Tibial artery (tissue), 4 donors: ENCODE measurements at places on chromosomes 3 and 15.

DNA sequence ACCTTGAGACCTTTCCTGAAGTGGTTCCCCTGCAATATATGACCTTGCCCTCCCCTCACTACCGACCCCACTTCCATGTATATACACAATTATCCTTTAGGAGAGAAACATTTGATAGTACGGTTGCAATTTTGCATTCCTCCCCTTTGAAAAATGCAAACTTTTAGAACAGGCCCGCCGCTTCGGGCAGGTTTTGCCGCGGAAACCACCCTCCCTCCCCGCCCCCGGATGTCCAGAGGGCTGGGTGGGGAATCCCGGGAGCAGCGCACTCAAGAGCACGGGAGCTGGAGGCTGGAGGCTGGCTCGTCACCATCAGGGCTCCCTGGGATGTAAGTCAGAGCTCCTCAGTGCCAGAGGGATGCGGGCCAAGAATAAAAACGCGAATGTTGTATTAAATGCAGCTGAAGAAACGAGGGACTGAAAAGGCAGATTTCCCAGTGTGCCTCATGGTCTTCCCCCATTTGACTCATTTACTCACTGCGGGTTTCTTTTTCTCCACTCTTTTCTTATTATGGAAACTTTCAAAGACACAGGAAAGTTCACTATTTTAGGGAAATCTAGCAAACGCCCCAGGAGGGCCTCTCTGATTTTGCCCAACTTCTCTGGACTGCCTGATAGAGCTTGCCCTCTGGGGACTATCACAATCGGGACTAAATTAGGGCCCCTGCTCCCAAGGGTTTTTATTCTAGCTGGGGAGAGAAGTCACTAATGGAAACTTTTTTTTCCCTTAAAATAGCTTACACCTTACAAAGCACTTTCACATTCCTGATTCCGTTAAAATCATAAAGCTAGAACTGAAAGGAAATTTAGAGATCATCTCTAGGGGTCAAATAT, 2.9 kb upstream of the USP3 start:
- no peaks in the 10 kb centered on the region for H3K36me3 ChIP-seq
- H3K27me3 ChIP-seq: peaks cover 7% of the 10 kb centered on the region
- H3K4me1 ChIP-seq: peaks cover 36% of the 10 kb centered on the region
- peak overlapping the region; percentile 47 for H3K4me3 ChIP-seq

- H3K36me3 ChIP-seq: no peaks in the 10 kb centered on the region
- no peak overlapping the region for H3K27ac ChIP-seq
- H3K4me3 ChIP-seq: no peak overlapping the region
- DNase-seq: no peak
- H3K27me3 ChIP-seq: peaks cover 78% of the 10 kb centered on the region
These were observed 19.9 kb downstream of the WNT7A start for GRCh38 chr3:13860001-13860400.

DNA sequence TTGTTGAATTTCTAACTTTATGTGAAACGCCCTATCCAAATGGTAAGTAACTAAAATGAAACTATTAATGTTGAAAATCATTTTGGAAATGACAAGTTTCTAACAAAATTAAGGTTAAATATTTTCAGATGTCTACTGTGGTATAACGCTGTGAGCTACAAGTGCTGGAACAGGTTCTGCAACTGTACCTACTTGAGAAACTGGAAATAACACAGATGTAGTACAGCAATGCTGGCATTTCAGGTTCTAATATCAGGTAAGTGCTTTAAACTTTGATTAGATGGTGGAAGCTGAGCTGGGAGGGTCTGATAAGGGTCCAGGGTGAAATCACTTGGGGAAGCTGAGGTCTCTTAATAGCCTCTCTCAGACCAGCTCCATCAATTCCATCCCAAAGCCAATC, 315.1 kb downstream of the STXBP5L start:
- no peak overlapping the region for H3K27ac ChIP-seq
- H3K36me3 ChIP-seq: no peaks in the 10 kb centered on the region
- no peaks in the 10 kb centered on the region for H3K27me3 ChIP-seq
- no peak overlapping the region for H3K4me3 ChIP-seq

- H3K36me3 ChIP-seq: no peaks in the 10 kb centered on the region
- H3K27ac ChIP-seq: no peak overlapping the region
- no peaks in the 10 kb centered on the region for H3K4me1 ChIP-seq
- H3K4me3 ChIP-seq: no peak overlapping the region
- H3K27me3 ChIP-seq: no peaks in the 10 kb centered on the region
- DNase-seq: no peak
These were observed 121.0 kb upstream of the NUDT16 start for GRCh38 chr3:131260525-131260924.

GRCh38 chr3:14789221-14789620, 29.5 kb upstream of the FGD5 start:
- no peaks in the 10 kb centered on the region for H3K27me3 ChIP-seq
- H3K4me3 ChIP-seq: no peak overlapping the region
- no peaks in the 10 kb centered on the region for H3K4me1 ChIP-seq
- no peaks in the 10 kb centered on the region for H3K36me3 ChIP-seq
- no peak for DNase-seq

- no peaks in the 10 kb centered on the region for H3K36me3 ChIP-seq
- peaks cover 4% of the 10 kb centered on the region for H3K27me3 ChIP-seq
- no peaks in the 10 kb centered on the region for H3K4me1 ChIP-seq
- no peak overlapping the region for H3K27ac ChIP-seq
- no peak overlapping the region for H3K4me3 ChIP-seq
These were observed 74.0 kb downstream of the MCF2L2 start for GRCh38 chr3:183354325-183354831.

- H3K4me1 ChIP-seq: peaks cover 18% of the 10 kb centered on the region
- H3K27ac ChIP-seq: no peak overlapping the region
- no peaks in the 10 kb centered on the region for H3K27me3 ChIP-seq
- no peak for DNase-seq
- H3K4me3 ChIP-seq: peak overlapping the region; percentile 99
These were observed 1.7 kb downstream of the SEC13 start for GRCh38 chr3:10319251-10319650.

- no peak overlapping the region for H3K4me3 ChIP-seq
- H3K36me3 ChIP-seq: peaks cover 70% of the 10 kb centered on the region
- no peak for DNase-seq
- no peaks in the 10 kb centered on the region for H3K4me1 ChIP-seq
- H3K27ac ChIP-seq: no peak overlapping the region
These were observed 3.5 kb downstream of the EIF4A2 start for GRCh38 chr3:186786922-186787321.

- no peak overlapping the region for H3K4me3 ChIP-seq
- no peaks in the 10 kb centered on the region for H3K27me3 ChIP-seq
- H3K4me1 ChIP-seq: no peaks in the 10 kb centered on the region
- DNase-seq: no peak
- no peak overlapping the region for H3K27ac ChIP-seq
These were observed 200.7 kb downstream of the KCNH8 start for GRCh38 chr3:19348941-19349564.

DNA sequence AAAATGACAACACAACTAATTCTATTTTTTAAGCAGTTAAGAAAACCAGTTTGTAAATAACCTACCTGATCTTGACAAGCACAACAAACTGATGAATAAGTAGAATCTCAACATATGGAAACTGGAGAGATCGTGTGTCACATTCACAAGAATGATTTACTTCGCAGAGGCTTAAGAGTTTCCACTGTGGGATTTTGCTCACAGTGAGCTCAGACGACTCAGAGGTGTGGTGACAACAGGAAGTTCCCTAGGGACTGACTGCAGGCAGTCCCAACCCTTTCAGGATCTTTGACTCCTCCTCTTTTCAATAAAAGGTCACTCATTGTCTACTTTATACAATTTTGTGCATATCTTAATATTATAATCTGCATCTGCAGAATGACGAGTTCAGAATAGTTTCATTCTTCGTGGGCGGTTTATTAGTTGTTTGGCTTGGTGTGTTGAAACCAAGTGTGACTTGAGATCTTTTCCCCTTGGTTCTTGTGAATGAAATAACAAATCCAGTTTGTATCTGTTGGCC, at the start of gene LIPH:
Gene LIPH, minus strand, starts transcription at position 231 of the 520 bp plus-strand sequence. Its CDS starts 117 bp downstream, at position 114.
- no peaks in the 10 kb centered on the region for H3K27me3 ChIP-seq
- H3K4me3 ChIP-seq: no peak within 1 kb of the TSS
- no peaks in the 10 kb centered on the region for H3K36me3 ChIP-seq
- DNase-seq: no peak

DNA sequence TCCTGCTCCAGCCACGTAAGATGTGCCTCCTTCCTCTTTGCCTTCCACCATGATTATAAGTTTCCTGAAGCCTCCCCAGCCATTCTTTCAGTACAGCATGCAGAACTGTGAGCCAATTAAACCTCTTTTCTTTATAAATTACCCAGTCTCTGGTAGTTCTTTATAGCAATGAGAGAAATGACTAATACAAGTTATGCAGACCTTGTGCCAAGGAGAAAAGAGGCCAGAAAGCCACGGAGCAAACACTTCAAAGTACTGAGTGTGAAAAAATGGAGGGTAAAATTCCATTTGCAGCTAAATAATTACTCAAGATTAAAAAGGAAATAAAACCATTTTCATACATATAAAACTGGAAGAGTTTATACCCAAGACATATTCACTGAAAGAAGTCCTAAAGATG, 213.6 kb upstream of the LINGO1 start:
- no peaks in the 10 kb centered on the region for H3K4me1 ChIP-seq
- peaks cover 25% of the 10 kb centered on the region for H3K27me3 ChIP-seq

DNA sequence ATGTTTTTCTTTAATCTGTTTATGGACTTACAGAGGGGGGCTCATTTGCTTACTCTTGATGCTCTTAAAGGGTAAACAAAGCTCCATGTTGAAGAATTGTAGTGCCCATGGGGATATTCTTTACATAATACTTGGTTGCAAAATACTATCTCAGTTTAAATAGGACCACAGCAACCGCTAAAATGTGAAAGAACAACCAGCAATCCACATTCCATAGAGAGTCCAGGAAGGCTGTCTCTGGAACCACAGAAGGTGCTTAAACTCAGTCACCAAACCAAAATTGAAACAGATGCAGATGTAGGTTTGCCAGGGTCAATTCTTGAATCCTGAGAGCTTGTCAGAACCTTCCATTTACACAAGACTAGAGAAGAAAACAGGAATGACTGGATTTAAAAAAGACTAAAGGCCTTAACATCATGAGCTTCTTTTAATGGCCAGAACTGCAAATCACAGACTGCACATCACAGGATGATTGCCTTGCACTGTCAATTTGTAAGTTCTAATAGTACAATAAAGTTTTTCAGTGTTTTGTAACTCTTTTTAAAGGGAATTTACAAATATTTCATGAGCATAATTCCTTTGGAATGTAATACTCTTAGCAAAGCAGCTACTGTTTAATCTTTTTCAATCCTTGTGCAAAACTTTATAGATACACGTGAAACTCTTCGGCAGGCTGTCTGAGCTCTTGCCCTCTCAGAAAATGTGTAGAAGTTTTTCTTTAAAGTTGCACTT, 661.6 kb downstream of the SI start:
- no peak overlapping the region for H3K4me3 ChIP-seq
- no peaks in the 10 kb centered on the region for H3K4me1 ChIP-seq
- no peak overlapping the region for H3K27ac ChIP-seq
- no peaks in the 10 kb centered on the region for H3K27me3 ChIP-seq
- DNase-seq: no peak
- no peaks in the 10 kb centered on the region for H3K36me3 ChIP-seq

- no peaks in the 10 kb centered on the region for H3K27me3 ChIP-seq
- H3K4me1 ChIP-seq: no peaks in the 10 kb centered on the region
- H3K36me3 ChIP-seq: no peaks in the 10 kb centered on the region
These were observed 866.1 kb downstream of the NSUN3 start for GRCh38 chr3:94928921-94929320.
